ENCODE measurements at places on chromosomes 3 and 15.

DNA sequence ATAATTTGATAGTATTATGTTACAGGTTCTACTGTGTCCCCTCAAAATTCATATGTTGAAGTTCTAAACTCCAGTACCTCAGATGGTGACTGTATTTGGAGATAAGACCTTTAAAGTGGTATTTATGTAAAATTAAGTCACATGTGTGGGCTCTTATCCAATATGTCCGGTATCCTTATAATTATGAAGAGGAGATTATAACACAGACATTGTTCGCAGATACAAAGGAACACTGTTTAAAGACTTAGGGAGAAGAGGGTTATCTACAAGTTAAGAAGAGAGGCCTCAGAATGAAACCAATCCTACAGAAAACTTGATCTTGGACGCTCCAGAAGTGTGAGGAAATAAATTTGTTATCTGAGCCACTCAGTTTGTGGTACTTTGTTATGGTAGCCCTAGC is 50.9 kb downstream of the DPH6 start:
- DNase-seq = no peak

DNA sequence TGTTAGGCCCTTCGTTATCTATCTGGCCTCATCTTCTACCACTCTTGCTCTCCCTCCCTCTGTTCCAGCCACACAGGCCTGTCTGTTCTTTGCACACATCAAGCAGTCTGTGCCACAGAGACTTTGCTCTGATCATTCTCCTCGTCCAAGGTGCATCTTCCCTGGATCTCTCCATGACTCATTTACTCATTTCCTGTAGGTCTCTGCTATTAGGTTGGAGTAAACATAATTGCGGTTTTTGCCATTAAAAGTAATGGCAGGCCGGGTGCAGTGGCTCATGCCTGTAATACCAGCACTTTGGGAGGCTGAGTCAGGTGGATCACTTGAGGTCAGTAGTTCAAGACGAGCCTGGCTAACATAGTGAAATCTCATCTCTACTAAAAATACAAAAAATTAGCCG is 9.5 kb upstream of the C3orf49 start:
- peak; percentile 14 for DNase-seq

DNA sequence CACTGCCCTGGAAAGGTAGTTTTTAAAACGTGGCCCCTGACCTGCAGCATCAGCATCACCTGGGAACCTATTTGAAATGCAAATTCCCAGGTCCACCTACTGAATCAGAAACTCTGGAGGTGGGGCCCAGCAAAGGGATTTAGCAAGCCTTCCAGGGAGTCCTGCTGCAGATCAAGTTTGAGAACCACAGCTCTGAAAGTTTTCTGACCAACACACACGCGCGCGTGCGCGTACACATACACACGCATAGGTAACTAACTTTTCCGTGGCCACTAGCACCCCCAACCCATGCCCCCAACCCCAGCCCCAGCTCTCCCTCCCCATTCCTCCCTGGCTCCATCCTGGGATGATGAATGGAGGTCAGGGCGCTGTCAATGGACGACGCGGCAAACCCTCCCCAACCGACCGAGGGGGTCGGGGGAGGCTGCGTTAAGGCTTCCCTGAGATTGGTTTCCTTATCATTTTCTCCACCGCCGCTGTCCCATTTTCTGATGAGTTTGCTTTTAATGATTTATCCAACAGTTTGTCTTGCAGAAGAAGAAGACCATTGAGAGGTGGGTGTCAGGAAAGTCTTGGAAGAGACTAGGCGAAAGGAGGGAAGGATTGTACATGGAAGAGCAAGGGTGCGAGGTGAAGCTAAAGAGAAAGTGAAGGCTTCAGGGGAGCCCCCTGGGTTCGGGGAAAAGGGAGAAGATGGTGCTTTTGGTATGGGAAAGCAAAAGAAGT is 590 bp upstream of the BOC start:
- DNase-seq = no peak

DNA sequence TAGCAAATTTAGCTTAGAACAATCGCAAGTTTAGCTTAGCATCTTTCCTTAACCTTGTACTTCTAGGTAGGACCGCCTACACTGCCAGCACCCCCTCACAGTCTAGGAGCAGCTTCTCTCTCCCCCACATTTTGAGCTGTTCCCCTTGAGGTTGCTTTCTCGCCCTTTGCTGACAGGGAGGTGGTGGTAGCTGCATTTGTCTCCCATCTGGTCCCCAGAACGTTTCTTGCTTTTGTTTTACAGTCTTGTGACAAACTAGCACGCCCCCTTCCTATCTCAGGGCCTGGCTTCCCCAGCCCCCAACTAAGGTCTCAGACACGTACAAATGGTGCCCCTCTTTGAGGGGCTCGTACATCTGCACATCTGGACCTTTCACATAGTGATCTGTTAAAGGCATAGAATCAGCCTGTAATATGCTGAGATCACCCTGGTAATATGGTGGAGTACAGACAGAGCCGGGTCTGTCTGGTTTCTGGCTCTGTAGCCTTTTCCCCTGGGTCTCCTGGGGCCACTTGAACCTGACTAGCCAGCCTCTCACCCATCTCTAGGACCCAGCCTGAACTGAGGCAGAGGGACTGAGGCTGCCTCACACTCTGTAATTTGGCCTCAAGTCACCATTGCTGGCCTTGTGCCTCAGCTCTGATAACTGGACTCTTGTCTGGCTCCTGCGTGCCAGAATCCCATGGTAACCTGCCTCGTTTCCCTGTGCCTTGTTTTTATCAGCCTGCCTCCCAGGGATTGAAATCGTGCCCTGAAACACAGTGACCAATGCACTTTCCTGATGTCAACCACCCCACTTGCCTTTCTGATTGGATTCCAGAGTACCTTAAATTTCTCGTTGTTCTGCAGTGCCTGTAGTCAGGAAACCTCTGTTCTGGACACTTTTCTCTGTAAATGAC is 27.7 kb downstream of the CRTC3 start:
- no peak for DNase-seq

DNA sequence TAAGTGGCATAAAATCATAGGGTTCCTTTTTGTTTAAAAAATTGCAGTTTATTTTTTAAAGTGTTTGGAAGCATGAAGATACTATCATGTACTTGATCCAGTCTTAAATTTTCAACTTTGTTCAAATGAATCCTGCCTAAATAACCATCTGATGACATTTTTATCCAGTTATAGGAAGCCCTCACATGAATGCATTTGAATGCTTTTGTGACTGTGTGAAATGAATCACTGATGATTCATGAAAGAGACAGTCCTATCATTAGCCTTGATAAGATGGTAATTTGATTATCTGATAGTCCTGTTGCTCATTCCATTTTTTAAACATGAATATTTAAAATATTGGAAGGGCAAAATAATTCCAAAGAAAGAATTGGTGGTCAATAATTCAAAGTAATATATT is 401.9 kb upstream of the ROBO2 start:
- no peak for DNase-seq

GRCh38 chr3:127030508-127031412 is 47.8 kb downstream of the PLXNA1 start:
- DNase-seq = no peak

GRCh38 chr3:42668413-42668760 is 14.9 kb downstream of the ZBTB47 start:
- no peak for DNase-seq

- DNase-seq = no peak
These were observed 46.6 kb upstream of the ATP2B2 start for GRCh38 chr3:10551821-10552630.

GRCh38 chr3:102629943-102630342 is 195.1 kb downstream of the ZPLD1 start:
- DNase-seq = no peak

- no peak for DNase-seq
These were observed 25.7 kb downstream of the RPLP1 start for GRCh38 chr15:69478259-69478781.

GRCh38 chr15:24675332-24676144 is at the start of gene NPAP1:
Gene NPAP1, plus strand, starts transcription at chr15:24675775. Its CDS starts 93 bp downstream, at chr15:24675868.
- DNase-seq = no peak

GRCh38 chr3:168341956-168342936 is 246.5 kb upstream of the GOLIM4 start:
- no peak for DNase-seq

DNA sequence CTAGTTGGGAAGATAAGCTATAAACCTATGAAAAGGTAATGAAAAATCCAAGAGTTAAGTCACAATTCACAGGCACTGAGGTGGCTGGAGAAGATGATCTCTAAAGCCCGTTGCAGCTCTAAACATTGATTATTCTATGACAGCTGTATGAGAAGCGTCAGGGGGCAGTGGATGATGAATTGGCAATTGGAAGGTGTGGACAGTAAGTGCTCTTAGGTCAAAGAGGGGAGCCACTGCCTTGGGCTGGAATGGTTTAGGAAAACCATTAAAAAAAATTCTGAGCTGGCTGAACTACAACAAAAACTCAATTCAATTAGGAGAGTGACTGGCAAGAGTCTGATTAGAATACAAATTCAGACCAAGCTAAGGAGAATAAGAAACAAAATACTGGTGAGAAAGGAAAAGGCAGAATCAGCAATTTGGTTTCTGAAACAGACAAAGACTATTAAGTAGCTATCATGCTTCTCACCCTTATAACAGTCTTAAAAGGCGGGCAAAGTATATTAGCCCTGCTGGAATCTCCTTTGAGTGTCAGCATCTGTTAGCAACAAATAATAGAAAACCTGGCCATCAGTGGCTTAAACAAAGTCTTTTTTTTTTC is 8.8 kb upstream of the NMD3 start:
- DNase-seq = no peak

GRCh38 chr15:90113166-90113565 is 10.9 kb upstream of the IDH2 start:
- no peak for DNase-seq

DNA sequence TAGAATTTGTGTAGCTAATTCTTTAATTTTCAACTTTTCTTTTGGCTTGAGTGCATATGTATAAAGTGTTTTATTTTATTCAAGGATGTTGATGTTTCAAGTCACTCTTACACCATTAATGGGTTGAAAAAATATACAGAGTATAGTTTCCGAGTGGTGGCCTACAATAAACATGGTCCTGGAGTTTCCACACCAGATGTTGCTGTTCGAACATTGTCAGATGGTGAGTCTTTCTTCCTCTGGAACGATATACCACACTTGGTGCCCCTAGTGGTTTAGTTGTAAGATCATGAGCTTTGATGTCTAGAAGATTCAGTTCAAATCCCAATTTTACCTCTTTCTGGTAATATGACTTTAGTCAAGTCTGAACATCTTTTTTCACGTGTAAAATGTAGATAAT is 119.3 kb downstream of the HCN4 start:
- DNase-seq = no peak

- no peak for DNase-seq
These were observed 10.2 kb downstream of the BDH1 start for GRCh38 chr3:197545571-197545970.

DNA sequence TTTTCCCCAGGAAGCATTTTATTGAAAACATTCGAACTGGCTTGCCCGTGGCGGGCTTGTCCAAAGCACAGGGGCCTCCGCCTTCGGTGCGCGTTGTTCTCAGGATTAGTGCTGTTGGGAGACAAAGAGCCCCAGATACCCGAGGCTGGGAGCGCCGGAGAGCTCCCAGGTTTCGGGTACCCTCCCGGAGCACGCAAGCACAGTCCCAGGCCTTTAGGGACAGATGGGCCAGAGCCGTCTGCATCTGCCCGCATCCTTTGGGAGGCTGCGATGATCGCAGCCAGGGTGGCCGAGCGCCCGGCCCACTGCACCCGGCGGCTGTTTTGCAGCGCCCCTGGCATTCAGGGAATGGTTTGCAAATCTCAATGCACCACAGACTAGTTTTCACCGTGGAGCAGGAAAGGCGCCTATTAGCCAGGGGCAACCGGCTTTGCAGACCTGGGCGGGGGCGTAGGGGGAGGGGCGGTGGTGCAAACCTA is 5.0 kb upstream of the FEZF2 start:
- DNase-seq = no peak

DNA sequence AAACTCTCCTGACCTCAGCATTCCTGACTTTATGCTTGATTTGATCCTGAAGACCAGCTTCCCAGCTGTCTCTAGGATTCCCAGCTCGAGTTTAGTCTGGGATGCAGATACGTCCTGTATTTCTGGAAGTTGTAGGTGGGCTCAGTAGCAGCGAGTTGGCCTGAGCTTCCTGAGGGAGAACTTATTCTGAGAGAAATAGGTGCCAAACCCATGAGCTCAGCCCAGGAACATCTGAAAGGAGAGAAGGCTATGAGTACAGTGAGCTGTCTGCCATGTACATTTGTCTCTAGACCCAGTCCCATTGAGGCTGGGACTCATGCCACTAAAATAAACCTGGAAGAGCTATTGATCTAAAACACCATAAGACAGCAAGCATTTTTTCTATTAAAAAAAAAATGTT is 36.6 kb upstream of the SLC9A9 start:
- DNase-seq = no peak

DNA sequence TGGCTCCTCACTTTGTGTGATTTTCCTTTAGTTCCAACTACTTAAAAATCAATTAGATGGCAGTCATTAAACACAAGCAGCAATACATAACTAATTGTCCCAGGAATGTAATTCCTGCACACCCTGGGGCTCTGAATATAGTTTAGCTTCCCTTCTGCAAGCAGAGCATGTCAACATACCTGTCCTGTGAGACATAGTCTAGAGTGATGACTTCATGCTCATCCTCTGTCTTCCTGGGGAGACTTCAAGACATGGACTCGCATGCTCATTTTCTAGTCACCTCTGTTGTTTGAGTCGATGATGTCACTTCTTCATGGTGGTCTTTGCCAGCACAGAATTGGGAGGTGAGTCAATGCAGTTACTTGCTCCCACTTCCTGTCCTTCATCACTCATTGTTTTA is 15.7 kb downstream of the C3orf52 start:
- peak; percentile 91 for DNase-seq

DNA sequence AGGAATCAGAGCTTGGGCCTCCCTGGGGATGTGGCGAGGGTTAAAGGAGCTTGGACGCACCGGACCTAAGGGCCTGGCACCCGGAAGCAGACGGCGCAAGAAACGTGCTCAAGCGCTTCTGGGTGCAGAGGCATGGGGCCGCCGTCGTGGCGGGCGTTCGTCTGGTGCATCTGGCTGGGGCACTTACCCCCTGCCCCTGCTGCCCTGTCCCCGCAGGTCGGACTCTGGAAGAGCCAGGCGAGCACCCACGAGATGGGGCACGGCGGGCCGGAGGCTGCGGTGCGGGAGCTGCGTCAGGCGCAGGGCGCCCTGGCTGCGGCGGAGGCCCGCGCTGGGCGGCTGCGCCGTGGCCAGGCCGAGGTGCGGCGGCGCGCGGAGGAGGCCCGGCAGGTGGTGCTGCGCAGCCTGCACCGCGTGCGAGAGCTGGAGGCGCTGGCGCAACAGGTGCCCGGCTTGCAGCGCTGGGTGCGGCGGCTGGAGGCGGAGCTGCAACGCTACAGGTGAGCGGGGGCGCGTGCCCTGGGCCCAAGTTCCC is 2.5 kb downstream of the EFCC1 start:
- DNase-seq = no peak

DNA sequence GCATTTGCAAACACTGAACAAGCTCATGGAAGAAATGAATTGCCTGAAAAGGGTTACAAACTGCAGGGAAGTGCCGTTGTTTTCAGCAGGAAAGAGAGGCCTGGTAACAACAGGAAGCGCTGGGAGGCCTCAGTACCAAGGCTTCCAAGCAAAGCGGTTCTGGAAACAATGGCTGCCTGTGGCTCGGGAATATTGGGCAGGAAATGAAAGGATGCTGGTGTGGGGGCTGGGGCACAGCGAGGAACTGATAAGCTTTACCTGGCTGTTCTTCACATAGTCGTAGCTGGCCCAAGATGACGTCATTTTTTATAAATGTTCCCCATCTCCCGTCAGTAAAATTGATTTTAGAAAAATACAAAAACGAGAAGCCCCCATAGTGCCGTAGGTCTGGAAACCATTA is 55.9 kb downstream of the ARHGAP31 start:
- DNase-seq = no peak
